Activated CD4-positive, CD25-positive, alpha-beta regulatory T cell treated with anti-CD3 and anti-CD28 coated beads, Interleukin-2, amount 50 U/mL, for 72 hours (primary cell): ENCODE measurements at places on chromosomes 12 and 14.

- DNase-seq, result no peak
These were observed 9.6 kb upstream of the PTPRB start for GRCh38 chr12:70646850-70647249.

DNA sequence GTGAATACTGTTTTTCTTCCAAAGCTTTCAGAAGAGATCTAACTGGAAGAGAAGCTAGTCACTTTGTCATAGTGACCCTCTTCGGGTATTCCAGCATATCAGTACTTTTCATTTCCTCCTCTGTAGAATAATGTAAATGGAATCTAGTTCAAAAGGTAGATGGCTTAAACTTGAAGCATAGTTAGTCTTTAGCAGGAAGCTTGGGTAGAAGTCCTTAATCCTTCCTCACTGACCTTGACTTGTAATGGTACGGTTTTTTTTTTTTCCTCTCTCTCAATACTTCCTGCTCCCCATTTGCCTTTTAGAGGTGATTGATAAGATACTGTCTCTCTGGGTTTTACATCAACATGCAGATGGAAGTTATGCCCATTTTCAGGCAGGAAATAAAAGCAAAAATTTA lies 1.7 kb downstream of the FBXO34 start:
- DNase-seq, result no peak

- DNase-seq, result no peak
These were observed 212.9 kb upstream of the FAR2 start for GRCh38 chr12:28936221-28936620.

GRCh38 chr12:124994437-124994975 lies 1.1 kb downstream of the BRI3BP start:
- no peak for DNase-seq
